ENCODE measurements at places on chromosomes 6 and 20. TPM values are rescaled to one million over a fixed set of nuclear protein-coding genes. Genes with fewer than 3 reads are reported as not detected.

The SIRPB2 gene
- total RNA-seq, result not detected

The SIRPG gene
- total RNA-seq, result not detected

The LKAAEAR1 gene
- 1.5 TPM for total RNA-seq

The HCRTR2 gene
- not detected for total RNA-seq

The FOXS1 gene
- 0.94 TPM for total RNA-seq

The PAQR8 gene
- total RNA-seq, result 1.1 TPM

The ABHD16B gene
- not detected for total RNA-seq

The SYNGAP1 gene
- 4.1 TPM for total RNA-seq

The SLCO4A1 gene
- 9.1 TPM for total RNA-seq

The OSBPL2 gene
- 17.8 TPM for total RNA-seq

The COL11A2 gene
- total RNA-seq, result 0.77 TPM

The NCOA3 gene
- 43.1 TPM for total RNA-seq

The MEP1A gene
- not detected for total RNA-seq

The PRND gene
- not detected for total RNA-seq

The TMEM244 gene
- not detected for total RNA-seq

The HMGCLL1 gene
- 0.16 TPM for total RNA-seq

The C20orf141 gene
- not detected for total RNA-seq

The MYCT1 gene
- total RNA-seq, result 0.06 TPM

The PPIL6 gene
- 2.4 TPM for total RNA-seq

The CPXM1 gene
- total RNA-seq, result not detected

The NRSN2 gene
- 60.3 TPM for total RNA-seq

The RAET1E gene
- total RNA-seq, result 2.6 TPM

The ARG1 gene
- total RNA-seq, result not detected

The TREM1 gene
- not detected for total RNA-seq

The JPH2 gene
- 0.83 TPM for total RNA-seq

The RNF39 gene
- not detected for total RNA-seq

The MAP7 gene
- 33.6 TPM for total RNA-seq

The NR2E1 gene
- 0.09 TPM for total RNA-seq

The GNMT gene
- not detected for total RNA-seq

The PROKR2 gene
- not detected for total RNA-seq

The GLP1R gene
- total RNA-seq, result not detected

Measured in A549 treated with CpdA at 1 μM for 4 hours (cell line).